ENCODE measurements at places on chromosomes 2 and 18.

DNA sequence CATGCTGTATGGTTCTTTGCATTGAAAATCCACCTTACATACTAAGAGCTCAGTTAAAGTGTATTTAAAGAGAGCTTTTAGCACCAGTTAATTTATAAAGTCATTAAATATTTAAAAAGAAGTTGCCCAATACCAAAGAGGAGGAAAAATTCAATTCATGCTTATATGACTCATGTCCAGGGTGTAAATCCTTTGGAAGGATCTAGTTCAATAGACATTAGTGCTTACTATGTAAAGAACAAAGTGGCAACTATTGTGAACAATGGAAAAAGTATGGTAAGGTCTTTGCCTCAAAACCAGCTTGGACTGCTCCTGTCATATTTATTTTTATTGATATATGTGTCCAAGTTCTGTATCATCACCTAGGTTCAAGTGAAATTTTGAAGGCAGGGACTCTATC lies 90.5 kb downstream of the SCN9A start:
- no peak for DNase-seq

DNA sequence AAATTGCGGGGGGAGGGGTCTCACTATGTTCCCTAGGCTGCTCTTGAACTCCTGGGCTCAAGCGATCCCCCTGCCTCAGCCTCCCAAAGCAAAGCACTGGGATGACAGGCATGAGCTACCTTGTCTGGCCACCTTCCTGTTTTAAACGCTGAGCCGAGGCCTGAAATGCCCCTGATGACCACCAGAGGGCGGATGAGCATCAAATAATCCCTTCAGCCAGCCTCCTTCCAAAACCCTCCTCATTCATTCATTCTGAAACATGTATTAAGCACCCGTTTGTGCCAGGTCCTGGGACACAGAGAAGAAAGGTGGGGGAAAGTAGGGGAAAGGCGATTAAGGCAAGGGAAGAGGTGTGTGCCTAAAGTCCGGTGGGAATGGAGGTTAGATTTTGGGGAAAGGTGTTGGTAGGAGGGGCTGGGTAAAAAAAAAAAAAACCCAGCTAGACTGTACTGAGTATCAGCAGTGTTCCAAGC lies 30.7 kb upstream of the PTMA start:
- peak; percentile 95 for DNase-seq

- DNase-seq: no peak
Measured at GRCh38 chr2:113167115-113167932, 6.4 kb upstream of the PSD4 start.

- DNase-seq: no peak
Measured at GRCh38 chr18:32299484-32299883, 109.6 kb downstream of the MEP1B start.

DNA sequence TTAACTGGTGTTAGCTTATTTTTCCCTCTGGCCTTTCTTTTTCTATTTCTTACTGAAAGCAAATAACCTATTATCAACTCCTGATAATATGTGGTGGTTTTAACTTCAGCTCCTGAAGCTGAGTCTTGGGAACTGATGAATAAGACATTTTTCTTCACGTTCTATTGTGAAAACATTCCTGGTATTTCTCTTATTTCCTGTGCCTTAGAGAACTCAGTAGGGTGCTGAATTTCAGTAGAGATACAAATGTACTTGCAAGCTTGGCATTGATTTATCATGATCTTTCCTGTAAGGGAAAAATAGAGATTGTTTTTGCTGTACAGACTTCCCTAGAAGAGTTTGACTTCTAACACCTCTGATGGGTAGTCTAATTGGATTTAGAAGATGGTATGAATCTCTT lies 52.8 kb upstream of the DCC start:
- DNase-seq: no peak

DNA sequence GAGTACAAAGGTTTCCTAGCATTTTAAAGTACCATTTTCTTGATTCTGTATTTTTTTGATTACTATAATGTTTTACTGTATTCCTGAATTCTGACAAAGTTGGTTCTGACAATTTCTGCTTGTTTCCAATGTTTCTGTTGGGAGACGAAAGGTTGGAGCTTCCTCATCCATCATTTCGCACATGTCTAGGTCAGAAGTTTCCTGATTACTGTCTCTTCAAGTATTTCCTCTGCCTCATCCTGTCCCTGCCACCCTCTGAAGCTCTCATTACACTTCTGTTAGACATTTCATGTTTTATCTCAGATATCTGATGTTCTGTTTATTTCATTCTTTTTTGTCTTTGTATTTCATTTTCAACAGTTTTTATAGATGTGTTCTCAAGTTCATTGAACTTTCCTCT lies 895.8 kb downstream of the TSN start:
- DNase-seq: no peak

GRCh38 chr18:56083097-56083521 lies 495.1 kb upstream of the TCF4 start:
- DNase-seq: no peak

DNA sequence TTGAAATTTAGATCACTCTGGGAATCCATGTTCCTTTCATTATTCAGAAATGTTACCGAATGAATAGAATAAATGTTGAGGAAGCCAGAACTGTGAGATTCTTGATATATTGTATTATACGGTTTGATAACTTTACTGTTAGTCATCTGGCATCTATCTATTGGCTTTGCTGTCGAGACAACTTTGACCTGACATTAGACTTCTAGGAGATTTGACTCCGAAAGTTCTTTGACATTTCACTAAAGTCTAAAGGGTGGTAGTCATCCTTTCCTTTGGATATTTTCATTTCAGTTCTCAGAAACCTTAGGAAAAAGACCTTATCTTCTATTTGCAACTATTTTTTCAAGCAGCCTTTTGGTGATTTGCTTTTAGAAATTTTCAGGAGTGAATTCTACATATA lies 1.9 kb downstream of the BMPR2 start:
- DNase-seq: no peak

DNA sequence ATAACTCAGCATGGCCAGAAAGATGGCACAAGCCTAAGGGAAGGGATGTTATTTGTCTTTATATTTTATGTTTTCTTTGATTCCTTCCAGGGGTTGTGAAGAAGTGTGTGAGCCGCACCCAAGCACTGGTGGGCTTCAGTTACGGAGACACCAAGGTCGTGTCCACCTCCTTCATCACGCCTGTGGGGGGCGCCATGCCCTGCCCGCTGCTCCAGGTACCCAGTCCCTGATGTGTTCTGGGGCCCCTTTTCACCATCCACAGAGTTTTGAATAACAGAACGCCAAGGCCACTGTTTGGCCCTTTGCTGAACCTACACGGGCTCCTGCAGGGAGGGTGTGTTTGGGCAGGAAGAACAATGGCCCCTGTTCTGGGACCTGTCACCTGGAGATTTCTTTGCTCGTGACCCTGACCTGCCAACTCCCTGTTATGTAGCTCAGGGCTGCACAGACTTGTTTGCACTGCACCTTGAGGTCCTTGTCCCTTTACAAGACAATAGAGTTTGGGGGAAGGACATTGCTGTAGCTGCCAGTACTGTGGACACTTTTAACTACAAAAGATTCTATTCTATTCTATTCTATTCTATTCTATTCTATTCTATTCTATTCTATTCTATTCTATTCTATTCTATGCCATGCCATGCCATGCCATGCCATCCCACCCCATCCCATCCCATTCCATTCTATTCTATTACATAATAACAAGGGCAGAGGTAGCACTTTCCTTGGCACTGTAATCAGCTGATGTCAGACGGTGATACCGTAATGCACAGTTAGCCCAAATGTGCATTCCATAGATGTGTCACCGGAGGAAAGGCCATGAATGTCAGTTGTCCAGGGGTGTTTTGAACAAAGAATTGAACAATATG lies 48.2 kb upstream of the CNGA3 start:
- DNase-seq: no peak

GRCh38 chr2:201909961-201910361 lies 103.6 kb downstream of the CDK15 start:
- DNase-seq: peak; percentile 60

- DNase-seq: no peak
Measured at GRCh38 chr2:241511091-241511741, 2.8 kb upstream of the STK25 start.

- no peak for DNase-seq
Measured at GRCh38 chr2:236306825-236307540, 42.8 kb upstream of the ASB18 start.

DNA sequence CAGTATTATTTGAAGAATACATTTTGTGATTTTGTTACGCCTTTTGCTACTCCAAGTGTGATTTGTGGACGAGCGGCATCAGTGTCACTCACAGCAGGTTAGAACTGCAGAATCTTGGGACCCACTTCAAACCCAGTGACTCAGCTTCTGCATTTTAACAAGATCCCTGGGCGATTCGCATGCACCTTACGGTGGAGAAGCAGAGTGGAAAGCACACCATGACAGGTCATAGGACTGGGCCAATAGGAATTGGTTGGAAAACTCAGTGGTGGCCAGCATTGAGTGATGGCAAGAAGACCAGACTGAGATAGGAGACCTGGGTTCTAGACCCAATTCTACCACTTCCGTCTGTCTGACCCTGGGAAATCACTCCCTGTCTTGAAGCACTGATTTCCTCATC lies 26.3 kb downstream of the CTLA4 start:
- DNase-seq: no peak

DNA sequence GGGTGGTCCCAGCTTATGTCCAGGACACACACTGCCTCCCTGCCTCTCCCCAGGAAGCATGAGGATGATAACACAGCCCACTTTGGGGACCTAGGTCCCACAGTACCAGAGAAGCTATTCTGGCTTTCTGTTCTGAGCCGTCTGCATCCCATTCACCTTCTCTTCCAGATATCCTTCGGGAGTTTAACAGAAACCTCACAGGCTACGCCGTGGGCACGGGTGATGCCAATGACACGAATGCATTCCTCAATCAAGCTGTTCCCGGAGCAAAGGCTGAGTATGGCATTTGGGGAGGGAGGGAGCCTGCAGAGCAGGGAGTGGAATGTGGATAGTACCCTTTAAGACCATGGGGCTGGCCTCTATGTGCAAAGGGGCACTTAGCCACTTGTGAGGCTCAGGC lies 102.6 kb downstream of the PLB1 start:
- no peak for DNase-seq

- peak; percentile 34 for DNase-seq
Measured at GRCh38 chr2:119028327-119029174, 86.6 kb downstream of the MARCO start.

DNA sequence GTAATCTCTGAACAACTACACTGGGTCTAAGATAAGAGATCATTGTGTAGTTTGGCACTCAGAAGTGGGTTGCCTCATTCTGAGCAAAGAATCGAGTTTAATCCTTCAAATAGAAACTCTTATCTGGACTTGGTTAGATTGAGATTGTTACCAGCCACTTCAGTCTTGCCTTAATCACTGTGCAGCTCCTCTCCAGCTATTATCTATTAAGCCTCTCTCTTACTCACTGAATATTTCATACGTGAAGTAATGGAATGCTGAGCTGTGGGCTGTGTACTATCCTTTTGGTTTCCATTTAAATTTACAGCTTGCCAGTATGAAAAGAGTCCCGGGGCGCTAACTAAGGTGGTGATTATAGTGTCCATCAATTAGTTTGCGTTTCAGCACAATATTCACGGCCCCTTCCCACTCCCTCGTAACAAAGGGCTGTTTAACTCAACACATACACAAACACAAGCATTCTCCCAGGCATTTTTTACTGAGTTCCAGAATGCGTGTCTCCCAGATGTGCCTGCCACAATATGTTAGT lies 65.7 kb upstream of the NCKAP5 start:
- DNase-seq: no peak

DNA sequence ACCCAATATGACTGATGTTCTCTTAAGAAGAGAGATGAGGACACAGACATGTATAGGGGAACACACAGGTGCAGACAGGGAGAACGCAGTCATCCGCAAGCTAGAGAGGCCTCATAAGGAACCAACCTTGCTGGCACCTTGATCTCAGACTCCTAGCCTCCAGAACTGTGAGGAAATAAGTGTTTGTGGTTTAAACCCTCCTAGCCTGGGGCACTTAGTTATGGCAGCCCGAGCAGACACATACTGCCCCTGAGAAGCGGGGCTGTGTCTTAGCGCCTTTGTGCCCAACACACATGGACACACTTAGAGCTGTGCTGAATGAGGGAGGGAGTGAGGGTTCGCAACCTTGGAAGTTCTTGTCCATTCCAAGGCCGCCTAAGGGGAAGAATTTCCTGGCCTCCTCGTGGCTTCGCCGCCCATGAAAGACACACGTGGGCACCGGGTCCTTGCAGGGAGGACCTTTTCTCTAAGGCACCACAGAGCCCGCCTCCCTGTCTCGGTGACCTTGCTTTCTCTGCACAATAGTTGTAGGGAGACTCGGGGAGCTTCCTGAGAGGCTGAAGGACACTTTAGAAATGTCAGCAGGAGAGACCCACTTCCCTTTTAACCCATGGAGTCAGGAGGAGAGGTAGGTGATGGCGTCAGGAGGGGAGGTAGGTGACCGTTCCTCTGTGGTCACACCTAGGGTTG lies 224.5 kb upstream of the HDAC4 start:
- no peak for DNase-seq

- no peak for DNase-seq
Measured at GRCh38 chr18:32290810-32291209, 101.0 kb downstream of the MEP1B start.

DNA sequence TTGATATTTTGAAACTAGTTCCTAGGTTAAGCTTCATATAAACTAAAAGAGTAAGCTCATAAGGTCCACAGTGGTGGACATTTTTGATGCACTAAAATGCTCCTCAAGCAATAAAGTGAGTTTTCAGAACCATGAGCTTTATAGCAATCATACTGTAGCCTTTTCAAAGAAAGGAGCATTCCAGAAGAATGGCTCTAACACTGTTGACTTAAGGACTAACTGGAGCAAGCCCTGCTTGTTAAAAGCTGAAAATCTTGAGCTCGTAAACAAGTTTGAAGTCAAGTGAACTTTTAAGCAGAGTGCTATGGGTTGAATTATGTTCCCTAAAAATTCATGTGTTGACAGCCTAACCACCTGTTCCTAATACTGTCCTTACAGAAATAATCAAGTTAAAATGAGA lies 38.0 kb downstream of the KYNU start:
- DNase-seq: no peak

GRCh38 chr2:235677937-235678336 lies 184.1 kb downstream of the AGAP1 start:
- no peak for DNase-seq

GRCh38 chr2:173898996-173899395 lies 66.2 kb downstream of the SP3 start:
- DNase-seq: no peak

DNA sequence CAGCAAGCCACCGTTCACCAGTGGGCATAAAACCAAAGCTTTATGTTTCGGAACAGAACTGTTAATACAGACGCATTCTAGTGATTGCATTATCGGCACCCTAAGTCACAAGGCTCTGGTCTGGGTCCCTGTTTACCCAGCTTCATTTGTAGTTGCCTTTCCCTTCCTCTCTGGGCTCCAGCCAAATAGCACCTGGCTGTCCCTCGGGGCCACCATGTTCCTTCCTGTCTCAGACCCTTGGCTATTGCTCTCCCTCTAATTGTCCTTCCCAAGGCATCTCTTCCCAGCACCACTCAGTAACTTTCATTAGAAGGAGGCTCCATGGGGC lies 75.3 kb downstream of the SDC1 start:
- DNase-seq: no peak

DNA sequence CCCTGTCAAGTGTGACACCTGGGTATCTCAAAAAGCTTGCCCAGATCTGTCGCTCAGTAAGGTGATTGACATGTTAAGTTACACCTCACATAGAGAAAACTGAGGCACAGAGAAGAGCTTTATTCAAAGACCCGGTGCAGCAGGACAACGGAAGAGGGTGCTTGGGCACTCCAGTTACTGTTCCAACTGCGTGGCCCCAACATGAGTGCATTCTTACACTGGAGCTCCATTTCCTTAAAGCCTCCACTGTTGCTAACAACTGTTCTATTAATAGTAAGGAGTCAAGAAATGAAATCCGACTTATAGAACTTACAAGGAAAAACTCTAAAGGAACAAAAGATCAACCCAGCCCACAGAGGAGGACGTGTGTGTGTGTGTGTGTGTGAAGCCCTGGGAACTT lies 54.8 kb upstream of the REV1 start:
- no peak for DNase-seq

Measured in hematopoietic multipotent progenitor cell treated with erythropoietin and hydrocortisone succinate and interleukin-3 and kit ligand, for 4 days (in vitro differentiated cells).